Aorta (tissue), 5 donors: ENCODE measurements at places on chromosomes 2 and 18. TPM values are rescaled to one million over a fixed set of nuclear protein-coding genes. Genes with fewer than 3 reads are reported as not detected.
A peak's percentile ranks its signal among the peaks of the same experiment; 100 is the strongest.

Gene TM4SF20
- total RNA-seq = not detected

Gene TDRD15
- total RNA-seq = 0.06 TPM

Gene REEP1
- total RNA-seq = 12.3 TPM

Gene RGPD4
- 0.33 TPM for total RNA-seq

Gene TMEM200C
- 0.15 TPM for total RNA-seq

Gene MC5R
- total RNA-seq = not detected

Gene DSC2
- 3.8 TPM for total RNA-seq

DNA sequence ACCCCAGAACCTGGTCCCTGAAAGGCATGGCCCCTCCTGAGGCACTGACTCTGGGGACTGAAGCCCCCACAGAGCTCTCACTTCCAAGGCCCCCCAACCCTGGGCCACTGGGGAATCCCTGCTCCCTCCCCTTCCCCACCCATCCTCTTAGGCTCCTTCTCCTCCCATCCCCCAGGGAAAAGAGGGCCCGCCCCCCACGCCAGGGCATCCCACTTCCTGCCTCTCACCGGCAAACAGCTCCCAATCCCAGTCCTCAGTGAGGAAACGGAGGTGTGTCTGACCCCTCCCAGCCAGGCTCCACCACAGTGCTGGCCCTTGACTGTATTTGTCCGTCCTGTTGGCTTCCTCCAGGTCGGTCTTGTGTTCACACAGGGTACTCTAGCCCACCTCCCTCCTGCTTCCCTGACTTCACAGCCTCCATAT lies 35.0 kb upstream of the PTMA start:
- DNase-seq = no peak

GRCh38 chr2:109451671-109452070 lies 162.1 kb downstream of the SEPTIN10 start:
- DNase-seq = peak; percentile 67

- DNase-seq = no peak
Observed at GRCh38 chr18:2964361-2965010, 48.5 kb downstream of the LPIN2 start.

DNA sequence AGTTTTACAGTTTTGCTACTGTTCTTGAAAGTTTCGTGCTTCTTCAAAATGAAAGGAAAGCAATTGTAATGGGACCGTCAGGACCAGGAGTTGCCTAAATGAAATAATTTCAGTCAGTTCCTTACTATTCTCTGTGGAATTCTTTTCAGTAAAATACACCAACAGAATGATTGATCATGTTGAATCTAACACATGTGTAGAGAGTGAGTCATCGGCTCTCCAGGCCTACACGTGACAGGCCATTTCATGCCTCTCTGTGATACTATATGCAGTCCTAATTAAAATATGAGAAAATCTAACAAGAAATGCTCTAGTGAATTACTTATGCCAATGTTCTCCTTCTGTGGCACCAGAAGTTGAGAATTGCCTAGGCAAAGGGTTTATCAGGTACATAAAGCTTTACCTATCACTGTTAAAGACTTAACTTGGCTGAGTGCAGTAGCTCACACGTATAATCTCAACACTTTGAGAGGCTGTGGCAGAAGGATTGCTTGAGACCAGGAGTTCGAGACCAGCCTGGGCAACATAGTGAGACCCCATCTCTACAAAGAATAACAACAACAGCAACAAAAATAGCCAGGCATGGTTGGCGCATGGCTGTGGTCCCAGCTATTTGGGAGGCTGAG lies 199.4 kb downstream of the LRRTM1 start:
- no peak for DNase-seq

GRCh38 chr2:85840091-85840490 lies 48.7 kb downstream of the ST3GAL5 start:
- DNase-seq = no peak

DNA sequence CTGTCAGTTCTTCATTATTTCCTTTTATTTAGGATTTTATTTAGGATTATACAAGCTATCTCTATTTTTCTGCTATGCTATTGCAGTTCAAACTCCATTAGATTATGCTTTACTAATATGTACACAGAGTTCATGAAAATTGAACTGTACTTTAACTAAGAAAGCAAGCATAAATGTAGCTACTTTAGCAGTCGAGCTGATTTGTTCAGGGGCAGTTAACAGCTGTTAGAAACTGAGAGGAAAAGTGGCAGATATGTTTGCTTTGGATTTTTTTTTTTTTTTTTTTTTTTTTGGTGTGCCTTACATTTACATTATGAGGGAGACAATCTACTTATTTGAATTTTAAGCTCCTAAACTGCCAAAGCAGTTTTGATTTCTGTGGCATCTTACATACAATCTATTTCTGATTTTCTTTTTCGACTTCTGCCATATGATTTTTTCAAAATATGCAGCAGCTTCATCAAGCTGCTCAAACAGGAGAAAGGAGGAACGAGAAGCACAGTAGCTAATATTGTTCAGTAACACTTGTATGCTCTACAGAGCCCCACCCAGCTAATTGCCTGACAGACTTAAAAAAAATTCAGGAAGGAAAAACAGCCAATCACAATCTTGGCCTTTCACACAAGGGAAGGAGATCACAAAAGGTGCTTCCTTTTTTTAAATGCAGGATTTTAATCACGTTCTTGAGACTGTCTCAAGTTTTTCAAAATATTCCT lies 233.4 kb upstream of the SIX3 start:
- DNase-seq = no peak

- no peak for DNase-seq
Observed at GRCh38 chr18:6778459-6779247, 49.1 kb downstream of the ARHGAP28 start.
